ENCODE measurements at places on chromosomes 3 and 15.

DNA sequence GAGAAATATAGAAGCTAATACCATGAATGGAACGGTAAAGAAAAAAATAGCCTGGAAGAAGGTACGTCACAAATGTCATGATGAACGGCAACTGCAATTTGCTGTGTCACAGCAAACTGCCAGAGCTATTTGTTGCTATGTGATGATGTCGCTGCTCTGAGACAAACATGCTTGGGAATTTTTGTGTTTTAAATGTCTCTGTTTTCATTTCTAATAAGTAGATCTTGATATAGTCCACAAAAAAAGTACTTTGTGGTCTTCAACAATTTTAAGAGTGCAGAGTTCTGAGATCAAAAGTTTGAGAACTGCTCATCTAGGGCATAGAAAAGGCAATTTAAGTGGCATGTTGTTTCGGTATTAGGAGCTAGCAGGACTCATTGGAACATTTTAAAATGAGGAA is 4.3 kb upstream of the NR1D2 start:
- no peak for DNase-seq

GRCh38 chr3:121649645-121650044 is 11.1 kb downstream of the HCLS1 start:
- DNase-seq, result no peak

GRCh38 chr3:168647582-168647981 is 551.9 kb upstream of the GOLIM4 start:
- no peak for DNase-seq

- DNase-seq, result no peak
Observed at GRCh38 chr3:114553949-114554593, 260.2 kb downstream of the TIGIT start.

GRCh38 chr3:170180079-170180907 is 1.2 kb downstream of the PHC3 start:
- no peak for DNase-seq

GRCh38 chr15:51580982-51581381 is 41.6 kb downstream of the DMXL2 start:
- DNase-seq, result no peak

- DNase-seq, result no peak
Observed at GRCh38 chr3:167302678-167303077, 77.4 kb downstream of the ZBBX start.

DNA sequence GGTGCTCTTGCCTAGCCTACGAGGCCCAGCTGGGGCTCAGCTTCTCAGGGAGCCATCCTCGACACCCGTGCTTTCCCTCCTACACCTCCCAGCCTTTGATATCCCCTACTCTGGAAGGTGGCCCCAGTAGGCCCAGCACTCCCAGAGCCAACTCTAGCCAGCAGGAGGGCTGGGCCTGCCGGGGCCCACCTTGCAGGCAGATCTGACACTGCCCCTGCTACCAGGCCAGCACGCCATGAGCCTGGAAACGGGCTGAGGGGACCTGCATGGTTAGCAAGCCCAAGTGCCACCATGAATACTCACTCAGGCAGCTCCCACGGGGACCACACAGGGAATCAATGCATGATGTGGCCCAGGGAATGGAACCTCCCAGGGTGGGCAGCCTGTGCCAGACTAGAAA is 123.7 kb downstream of the SMAD6 start:
- no peak for DNase-seq

DNA sequence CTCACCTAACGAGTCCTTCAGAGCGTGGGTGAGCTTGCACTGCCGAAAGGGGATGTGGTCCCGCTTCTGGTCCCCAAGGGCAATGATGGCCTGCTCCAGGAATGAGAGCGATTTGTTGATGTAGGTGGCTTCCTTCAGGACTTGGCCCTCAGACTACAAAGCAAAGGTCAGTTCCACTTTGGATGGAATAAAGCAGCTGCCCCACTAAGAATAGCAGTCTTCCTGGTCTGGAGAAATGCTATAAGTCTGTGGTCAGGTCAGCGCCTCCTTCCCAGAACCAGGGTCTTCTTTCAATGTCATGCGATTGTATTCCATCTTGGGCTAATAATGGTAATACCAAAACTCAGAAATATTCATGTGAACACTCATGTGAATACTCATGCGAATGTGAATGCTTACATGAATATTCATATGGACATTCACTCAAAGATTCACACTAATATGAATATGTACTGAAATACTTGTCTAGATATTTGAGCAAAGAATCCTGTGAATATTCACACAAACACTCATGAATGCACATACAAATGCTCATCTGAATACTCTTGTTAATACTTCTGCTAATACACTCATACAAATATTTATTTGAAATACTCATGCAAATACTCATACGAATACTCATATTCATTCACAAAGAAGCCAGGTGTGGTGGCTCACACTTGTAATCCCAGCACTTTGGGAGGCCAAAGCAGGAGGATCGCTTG is 16.7 kb downstream of the KIF9 start:
- DNase-seq, result no peak

DNA sequence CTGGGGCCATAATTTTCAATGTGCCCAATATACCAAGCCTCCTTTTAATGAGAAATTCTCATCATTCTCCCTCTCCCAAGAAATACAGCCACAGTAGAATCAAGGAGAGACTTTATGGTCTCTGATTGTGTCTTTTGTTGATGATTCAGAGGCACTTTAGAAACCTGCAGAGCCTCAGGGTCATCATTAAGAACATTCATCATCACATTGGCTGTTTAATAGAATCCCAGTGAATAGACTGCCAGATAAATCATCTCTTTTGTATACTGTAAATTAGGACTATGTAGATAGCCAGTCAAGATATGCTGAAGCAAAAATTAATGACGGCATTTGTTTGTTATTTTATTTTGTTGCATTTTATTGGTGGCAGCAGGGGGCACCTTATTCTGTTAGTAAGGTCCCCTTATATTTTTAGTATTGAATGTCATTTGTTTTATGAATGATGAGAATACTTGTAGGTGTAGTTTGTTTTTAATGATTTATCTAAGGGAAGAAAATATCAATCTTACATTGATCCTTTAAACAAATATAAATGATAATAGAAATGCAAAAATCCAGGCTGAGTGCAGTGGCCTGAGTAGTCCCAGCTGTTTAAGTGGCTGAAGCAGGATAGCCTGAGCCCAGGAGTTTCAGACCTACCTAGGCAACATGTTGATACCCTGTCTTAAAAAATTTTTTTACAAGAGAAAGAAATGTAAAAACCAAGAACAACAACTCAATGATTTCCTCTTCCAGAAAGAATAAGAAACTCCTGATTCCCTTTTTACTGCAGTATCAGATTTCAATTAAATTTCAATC is 138.8 kb downstream of the ZBBX start:
- DNase-seq, result no peak

DNA sequence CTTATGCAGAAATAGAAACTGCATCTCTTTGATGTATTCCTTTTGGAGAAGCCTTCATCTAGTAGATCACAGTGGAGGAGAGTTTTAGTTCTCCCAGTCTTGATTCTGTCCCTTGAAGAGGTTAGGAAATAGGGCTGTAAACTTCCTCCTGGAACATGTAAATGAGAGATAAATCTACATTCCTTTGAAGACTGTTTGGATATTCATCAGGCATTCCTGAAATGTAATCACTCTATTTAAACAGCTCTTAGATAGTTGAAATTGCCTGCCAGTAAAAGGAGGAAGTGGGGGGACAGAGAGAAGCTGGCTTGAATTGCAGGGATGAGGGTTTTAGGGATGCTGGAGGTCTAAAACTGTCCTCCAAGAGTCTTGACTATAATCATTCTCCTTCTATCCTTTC is 254.3 kb upstream of the LRRC3B start:
- no peak for DNase-seq

- no peak for DNase-seq
Observed at GRCh38 chr15:93121973-93122910, 33.2 kb upstream of the RGMA start.

- peak; percentile 63 for DNase-seq
Observed at GRCh38 chr3:160755776-160756304, at the start of gene PPM1L. Gene PPM1L (plus strand): TSS chr3:160756231.

- DNase-seq, result no peak
Observed at GRCh38 chr3:11835028-11835639, 11.6 kb downstream of the TAMM41 start.

DNA sequence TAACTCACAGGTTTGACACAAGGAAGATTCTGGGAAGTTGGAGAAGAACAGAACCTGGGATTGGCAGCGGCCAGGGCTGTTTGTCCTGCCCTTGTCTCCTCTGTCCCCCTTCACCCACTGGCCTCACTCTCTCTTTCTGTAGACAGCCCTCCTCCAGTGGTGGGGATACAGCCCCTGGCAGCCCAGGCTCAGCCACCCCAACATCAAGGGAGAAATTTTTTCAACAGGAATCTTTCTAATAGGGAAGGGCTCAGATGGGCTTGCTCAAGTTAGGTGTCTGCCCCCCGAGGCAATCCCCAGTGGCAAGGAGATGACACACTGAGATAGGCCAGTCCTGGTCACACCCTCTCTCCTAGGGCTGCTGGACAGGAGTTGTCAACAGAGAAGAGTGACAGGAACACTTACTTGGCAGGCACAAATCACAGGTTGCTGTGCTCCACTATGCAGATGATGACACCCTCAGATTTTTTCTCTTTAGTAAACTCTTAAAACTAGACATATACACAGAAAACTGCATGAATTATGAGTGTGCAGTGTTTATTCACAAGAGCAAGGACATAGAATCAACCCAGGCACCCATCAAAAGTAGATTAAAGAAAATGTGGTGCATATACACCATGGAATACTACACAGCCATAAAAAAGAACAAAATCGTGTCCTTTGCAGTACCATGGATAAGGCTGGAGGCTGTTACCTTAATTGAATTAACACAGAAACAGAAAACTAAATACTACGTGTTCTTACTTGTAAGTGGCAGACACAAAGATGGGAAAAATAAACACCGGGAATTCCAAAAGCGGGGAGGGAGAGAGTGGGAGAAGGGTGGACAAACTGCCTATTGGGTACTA is 36.3 kb downstream of the PLA2G4D start:
- no peak for DNase-seq

DNA sequence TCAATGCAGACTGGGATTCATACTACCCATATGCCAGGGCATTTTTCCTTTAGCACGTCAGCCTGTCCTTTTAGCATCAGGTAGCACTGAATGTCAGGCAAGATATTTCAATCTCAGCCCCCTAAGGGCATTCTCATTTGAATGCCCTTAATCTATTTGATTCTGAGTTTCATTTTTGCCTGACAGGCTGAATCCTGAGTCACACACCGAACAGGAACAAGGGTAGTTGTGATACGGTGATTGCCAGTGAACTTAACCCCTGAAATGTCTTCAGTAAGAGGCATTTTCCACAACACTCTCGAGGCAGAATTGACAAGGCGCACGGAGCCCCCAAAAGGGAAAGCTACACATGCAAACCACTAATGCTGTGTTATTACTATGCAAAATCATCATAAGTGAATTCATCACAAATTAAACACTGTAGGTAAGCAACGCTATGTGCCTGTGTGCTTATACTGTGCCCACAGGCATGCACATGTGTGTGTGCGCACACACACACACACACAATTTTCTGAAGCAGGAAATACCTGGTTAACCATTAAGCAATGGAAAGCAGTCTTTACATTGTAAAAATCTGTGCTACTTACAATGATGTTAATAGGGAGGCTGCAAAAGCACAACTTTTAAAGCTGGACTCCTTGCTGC is 130.4 kb downstream of the ZNF385D start:
- DNase-seq, result no peak

GRCh38 chr3:48748754-48749153 is 31.7 kb upstream of the IP6K2 start:
- no peak for DNase-seq

GRCh38 chr3:23442598-23443383 is 239.7 kb downstream of the UBE2E2 start:
- no peak for DNase-seq

GRCh38 chr3:170178651-170179050 is 2.9 kb downstream of the PHC3 start:
- DNase-seq, result no peak

GRCh38 chr3:139110072-139110830 is 65.6 kb upstream of the PRR23C start:
- DNase-seq, result no peak

DNA sequence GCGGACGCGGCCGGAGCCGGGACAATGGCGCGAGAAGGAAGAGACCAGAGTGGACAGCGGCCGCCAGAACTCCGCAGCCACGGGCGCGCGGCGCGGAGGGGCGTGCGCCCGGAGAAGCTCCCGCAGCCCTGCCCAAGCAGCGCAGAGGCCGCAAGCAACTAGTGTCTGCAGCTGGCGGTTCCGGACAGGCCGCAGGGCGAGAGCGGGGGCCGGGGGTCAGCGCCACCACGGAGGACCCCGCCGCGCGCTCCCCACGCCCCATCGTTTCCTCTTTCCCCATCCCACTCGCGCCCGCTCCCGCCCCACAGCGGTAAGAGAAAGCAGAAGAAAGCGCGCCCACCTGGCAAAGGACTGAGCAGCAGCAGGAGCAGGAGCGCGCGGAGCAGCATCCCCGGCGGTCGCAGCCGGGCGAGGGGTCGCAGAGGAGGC is 440 bp downstream of the PRTG start:
- DNase-seq, result peak; percentile 27

DNA sequence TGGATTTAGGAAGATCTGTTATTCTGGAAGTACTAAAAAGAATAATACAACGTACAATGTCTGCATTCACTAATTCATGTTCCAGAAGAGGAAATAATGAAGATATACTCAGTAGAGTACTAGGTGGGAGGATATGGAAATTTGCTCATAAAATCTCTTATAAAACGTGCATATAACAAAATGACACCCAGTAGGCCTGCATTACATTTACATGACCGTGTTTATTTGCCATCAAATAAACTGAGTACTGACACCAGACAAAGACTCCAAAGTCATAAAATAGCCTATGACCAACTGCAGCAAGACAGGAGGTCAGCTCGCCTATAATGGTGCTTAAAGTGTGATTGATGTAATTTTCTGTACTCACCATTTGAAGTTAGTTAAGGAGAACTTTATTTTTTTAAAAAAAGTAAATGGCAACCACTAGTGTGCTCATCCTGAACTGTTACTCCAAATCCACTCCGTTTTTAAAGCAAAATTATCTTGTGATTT is 60.4 kb downstream of the DCUN1D1 start:
- DNase-seq, result no peak
